Esophagus squamous epithelium (tissue), 5 donors: ENCODE measurements at places on chromosomes 1 and 21. TPM values are rescaled to one million over a fixed set of nuclear protein-coding genes. Genes with fewer than 3 reads are reported as not detected.

LCE6A gene
- not detected for total RNA-seq

DNA sequence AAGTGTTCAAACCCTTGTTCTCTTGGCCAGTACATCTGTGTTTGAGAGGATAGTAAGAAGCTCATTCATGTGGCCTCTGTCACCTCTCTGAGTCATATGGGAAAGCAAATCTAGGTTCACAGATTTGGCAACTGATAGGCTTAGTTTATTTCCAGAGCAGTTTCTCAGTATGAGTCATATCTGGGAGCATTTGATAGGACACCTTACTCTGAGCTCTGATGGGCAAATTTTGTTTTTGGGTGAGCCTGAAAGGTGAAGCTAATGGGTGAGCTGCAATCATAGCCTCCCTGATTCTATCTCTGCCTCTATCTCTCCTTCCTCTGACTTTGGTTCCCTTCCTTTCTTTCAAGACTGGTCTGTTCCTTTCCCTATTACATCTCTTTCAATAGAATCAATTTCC, 134.4 kb downstream of the S1PR1 start:
- no peak for DNase-seq

OPRD1 gene
- not detected for total RNA-seq

TSPEAR gene
- not detected for total RNA-seq

NBPF9 gene
- 7.2 TPM for total RNA-seq
